ENCODE measurements at places on chromosomes 2 and 18.

DNA sequence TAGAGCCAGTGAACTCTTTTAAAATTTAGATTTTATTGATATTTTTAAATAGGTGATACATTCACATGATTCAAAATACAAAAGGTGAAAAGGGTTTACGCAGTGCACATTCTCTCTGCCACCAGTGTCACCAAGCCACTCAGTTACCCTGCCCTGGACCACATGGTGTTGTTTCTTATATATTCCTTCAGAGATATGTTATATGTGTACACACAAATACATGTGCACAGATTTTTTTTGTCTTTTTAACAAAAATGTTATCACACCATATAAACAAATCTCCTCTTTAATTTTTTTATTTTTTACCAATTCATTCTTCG lies 26.2 kb downstream of the SERPINB4 start:
- no peak for DNase-seq

DNA sequence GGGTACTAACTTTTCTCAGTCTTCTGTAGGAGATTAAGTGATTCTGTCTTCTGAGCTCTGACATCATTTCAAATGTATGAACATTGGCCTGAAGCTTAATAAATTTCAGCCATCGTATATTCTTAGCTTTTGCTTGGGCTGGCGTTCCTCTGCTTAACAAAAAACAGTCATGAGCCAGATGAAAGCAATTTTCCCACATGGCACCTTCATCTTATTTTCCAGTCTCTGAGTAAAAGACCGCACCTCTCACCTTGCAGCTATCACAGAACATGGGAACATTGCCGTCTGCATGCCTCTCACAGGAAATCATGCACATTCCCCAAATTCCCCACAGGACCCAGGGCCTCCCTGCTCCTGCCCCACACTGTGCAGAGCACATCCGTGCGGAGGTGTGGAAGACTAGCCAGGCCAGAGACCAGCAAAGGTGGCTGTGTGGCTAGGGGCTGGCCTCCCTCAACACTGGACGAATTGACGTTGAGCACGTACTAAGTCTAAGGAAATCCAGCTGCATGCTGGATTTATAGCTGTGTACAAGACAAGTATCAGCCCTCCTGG lies 531.8 kb upstream of the ID2 start:
- no peak for DNase-seq

GRCh38 chr2:102417946-102418345 lies 5.0 kb upstream of the IL18RAP start:
- DNase-seq: no peak

GRCh38 chr2:182404092-182404491 lies 22.7 kb downstream of the PDE1A start:
- DNase-seq: no peak

GRCh38 chr2:236775511-236775910 lies 205.9 kb downstream of the ACKR3 start:
- no peak for DNase-seq

- no peak for DNase-seq
Measured at GRCh38 chr18:45363196-45363595, 252.1 kb upstream of the SLC14A2 start.

DNA sequence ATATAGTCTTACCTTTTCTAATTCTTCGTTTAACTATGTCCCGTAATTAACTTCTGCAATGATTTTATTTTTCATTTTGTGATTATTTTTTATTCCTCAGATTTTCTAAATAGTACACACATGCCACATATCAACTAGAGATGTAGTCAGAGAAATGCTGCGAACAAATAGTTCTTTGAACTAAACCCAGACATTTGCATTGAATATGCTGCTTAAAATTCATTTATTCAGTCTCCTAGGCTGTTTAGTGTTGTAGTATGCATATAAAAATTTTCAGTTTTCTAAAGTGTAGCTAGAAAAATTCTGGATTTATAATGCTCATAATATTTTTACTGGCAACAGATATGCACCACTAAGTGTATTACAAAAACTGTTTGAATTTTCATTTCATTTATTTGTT lies 68.9 kb upstream of the SLC38A11 start:
- DNase-seq: no peak

GRCh38 chr2:181697571-181697970 lies 17.3 kb upstream of the NEUROD1 start:
- no peak for DNase-seq

DNA sequence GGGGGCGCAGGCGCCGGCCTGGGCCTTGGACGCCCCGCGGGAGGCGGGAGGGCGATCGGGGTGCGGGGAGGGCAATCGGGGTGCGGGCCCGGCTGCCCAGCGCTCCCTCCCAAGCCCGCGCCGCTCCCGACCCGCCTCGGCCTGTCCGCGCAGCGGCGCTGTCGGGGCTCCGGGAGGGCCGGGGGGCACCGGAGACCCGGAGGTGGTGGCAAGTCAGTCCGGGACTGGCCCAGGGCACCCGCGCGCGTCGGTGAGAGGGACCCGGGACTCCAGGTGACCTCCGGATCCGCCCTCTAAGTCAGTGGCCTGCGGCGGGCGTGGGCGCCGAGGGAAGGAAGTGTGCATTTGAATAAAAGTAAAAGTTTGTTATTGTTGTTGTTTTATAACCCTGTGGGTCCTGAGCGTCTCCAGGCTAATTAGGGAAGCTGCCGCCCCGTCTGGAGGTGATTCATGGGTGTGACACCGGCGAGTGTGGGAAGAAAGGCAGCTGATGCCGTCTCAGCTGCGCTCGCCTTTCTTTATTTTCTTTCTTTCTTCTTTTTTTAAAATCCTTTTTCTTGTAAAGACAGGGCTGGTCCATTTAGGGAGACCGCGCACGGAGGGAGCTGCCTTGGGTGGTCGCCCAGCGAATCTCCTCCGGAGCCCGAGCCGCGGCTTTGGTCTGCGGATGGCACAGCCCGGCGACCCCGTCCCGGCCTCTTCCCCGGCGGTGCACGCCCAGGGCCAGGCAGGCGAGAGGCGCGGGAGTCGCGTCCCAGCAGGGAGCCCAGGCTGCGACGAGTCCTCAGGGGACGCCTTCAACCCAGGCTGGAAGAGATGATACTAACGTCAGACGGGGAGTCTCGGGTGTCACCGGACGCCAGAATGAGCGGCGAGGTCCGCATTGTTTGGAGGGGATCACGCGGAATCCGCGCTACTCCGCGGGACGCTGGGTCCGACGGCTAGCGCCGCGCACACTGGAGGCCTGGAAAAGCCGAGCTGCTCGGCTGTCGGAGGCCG lies 627 bp upstream of the CRACDL start:
- no peak for DNase-seq

DNA sequence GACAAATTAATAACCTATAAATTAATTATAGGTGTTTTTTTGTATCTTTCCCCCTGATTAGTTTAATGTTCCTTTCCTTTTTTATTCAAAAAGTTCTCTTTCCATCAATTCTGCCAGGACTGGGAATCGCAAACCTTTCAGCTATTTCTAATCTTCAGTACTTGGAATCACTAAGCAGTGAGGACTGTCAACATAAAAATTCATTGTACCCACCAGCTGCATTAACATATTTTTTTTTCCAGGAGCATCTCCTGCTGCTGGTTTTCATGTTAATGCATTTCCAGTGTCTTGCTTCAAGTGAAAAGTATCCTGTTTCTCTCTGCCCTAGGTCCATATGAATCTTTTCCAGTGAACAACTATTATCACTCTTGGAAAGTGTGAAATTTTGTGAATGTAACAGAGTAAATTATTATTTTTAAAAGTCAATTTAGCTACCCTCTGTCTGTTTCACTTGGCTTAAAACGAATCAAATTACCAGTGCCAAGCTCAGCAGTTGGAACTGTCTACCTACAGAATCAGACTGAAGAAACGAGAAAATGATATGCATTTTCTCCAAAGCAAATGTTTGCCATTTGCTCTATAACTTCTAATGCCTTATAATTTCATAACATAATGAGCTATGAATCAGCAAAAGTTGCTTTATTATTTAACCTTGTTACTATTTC lies 804.4 kb downstream of the EPHA4 start:
- no peak for DNase-seq

DNA sequence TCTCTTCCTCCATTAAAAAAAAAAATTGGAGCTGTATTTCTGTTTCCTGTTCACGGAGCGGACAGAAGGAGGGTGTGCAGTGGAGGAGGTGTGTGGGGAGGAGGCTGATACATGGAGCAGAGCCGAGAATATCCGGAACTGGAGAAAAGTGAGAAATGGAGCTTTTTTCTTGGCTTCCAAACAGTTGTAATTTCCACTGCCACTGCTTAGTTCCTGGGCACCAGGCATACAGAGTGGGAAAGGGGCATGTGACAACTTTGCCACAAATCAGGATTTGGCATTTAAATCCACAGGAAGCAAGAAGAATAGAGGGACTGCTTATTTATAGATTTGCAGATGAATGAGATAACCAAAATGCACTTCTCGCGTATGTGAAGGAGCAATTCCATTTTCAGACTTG lies 71.2 kb downstream of the BCL11A start:
- DNase-seq: no peak

DNA sequence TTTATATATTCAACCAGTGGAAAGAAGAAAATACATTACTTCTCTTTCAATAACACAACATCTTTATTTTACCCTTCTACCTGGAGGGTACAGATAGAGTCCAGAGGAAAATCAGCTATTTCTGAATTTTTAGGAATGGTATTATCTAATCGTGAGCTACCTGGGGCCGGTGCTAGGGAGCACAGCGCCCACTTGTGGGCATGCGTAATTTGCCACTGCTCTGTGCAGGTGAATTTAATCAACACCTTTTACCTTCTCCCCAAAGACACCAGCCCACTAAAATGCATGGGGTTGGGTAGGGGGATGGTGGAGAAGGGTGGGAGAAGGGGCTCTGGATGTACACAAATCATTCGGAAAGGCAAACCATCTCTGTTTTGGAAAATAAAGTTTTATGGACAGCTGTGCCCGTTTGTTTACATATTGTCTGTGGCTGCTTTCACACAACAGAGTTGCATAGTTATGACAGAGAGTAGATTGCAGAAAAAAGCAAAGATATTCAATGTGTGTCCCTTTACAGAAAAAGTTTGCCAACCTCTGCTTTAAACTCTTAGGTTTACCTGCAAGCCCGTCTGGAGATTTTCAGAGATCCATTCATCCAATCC lies 51.5 kb upstream of the DCC start:
- peak; percentile 16 for DNase-seq

All from progenitor cell of endocrine pancreas (in vitro differentiated cells).